CD4-positive, alpha-beta T cell treated with Interferon alpha-2 for 1 hour (primary cell): ENCODE measurements at places on chromosomes 1 and 21.

DNA sequence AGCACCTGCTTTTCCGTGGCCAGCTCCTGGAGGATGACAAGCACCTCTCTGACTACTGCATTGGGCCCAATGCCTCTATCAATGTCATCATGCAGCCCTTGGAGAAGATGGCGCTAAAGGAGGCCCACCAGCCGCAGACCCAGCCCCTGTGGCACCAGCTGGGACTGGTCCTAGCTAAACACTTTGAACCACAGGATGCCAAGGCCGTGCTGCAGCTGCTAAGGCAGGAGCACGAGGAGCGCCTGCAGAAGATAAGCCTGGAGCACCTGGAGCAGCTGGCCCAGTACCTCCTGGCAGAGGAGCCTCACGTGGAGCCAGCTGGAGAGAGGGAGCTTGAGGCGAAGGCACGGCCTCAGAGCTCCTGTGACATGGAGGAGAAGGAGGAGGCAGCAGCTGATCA, 413 bp downstream of the UBL4B start:
- no peak for DNase-seq

GRCh38 chr1:62444701-62445100, 7.9 kb downstream of the USP1 start:
- DNase-seq: no peak

DNA sequence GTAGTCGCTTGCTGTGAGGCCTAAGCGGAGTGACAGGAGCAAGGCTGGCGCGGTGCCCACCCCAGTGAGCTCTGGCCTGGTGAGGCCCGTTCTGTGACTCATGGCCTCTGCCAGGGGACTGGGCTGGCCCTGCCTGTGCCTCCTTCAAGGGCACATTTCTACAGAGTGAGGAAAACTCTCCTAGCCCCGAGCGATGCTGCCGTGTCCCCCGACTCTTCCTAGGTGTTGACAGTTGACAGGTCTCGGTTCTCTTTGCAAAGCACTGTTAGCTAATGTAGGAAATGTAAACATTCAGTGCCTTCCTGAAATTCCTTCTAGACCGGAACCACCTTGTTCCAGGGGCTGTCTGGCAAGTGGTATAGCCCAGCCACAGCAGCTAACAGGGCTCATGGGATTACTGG, 43.9 kb downstream of the ABCG1 start:
- DNase-seq: peak; percentile 26

DNA sequence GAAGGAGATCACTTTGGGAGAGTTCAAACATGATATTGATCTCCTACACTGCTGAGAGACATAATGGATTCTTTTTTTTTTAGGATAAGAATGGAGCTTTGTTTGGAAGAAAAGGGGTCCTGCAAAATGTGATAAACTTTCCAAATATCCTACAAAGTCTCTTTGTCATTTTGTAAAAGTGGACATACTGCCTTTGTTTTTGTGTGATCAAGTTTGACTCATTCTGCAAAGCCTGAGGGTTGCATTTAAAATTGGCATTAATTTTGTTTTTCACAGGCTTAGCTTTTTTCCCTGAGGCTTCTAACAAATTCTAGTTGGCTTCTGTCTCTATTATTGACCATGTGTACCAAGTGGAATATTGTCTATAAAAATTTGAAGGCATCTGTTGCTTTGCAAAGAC, 113.2 kb downstream of the AK5 start:
- no peak for DNase-seq

DNA sequence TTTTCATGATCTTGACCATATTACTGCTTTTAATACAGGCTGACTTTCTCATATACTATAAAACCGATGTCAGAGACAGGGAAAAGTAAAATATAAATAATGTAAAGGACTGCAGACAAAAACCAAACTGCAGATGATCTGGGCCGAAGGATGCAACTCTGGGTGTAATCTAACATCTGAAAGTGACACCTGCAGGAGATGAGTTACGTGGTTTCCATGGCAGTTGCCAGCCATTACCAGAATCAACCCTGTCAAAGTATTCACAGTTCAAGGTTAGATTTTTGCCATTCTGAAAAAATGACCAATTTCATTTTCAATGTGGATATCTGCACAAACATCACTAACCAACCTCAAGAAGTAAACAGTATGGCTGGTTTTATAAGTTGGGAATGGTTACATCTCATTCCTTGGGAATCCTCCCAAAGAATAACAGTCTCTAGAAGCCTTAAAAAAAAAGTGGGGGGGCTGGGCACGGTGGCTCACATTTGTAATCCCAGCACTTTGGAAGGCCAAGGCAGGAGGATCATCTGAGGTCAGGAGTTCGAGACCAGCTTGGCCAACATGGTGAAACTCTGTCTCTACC, 27.7 kb downstream of the DNAJC11 start:
- DNase-seq: no peak

- DNase-seq: no peak
Measured at GRCh38 chr1:92411511-92411910, 75.2 kb downstream of the GFI1 start.

- no peak for DNase-seq
Measured at GRCh38 chr1:31837451-31838158, 21.8 kb upstream of the SPOCD1 start.

GRCh38 chr1:201585901-201586300, 47.0 kb downstream of the NAV1 start:
- DNase-seq: no peak

DNA sequence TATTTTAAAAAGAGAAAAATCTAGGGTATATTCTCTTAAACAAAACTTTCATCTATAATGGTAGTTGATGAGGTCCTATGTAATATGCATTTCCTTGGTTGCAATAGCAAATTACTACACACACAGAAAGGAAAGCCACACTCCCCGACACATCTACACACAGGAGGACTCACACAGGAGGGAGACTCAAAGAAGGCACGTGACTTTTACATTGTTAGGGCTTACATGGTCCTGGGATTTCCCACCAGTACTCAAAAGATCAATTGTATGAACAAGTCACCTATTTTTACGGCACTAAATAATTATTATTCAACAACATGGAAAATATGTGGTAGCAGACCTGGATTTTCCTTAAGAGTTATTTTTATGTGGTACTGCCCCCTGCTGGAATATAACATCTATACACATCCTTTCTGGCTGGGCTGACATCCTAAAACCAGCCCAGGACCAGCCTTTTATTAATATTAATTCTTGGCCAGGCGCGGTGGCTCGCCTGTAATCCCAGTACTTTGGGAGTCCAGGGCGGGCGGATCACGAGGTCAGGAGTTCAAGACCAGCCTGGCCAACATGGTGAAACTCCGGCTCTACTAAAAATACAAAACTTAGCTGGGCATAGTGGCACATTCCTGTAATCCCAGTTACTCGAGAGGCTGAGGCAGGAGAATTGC, 33.9 kb upstream of the LGALS8 start:
- peak; percentile 60 for DNase-seq

- DNase-seq: no peak
Measured at GRCh38 chr1:203556047-203556851, 62.3 kb downstream of the OPTC start.

DNA sequence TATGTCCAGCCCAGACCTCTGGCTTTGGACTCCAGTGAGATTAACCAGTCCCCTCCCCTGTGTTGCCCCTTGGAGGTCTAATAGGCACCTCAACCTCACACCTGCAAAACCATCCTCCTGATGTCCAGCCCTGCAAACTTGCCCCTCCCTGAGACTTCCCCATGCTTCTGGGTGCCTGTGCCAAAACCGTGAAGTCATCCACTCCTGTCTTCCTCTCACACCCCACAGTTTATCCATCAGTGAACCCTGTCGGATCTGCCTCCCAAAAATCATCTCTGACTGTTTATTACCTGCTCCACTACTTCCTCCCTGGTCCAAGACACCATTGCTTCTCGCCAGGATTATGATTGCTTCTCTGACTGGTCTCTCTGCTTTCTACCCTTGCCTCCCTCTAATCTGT, 31.7 kb upstream of the PADI1 start:
- DNase-seq: no peak
